Adipose tissue (tissue), 3 donors: ENCODE measurements at places on chromosomes 6 and 20. TPM values are rescaled to one million over a fixed set of nuclear protein-coding genes. Genes with fewer than 3 reads are reported as not detected.

Gene PRIM2
- polyA plus RNA-seq = 4.0 TPM

Gene ULBP3
- 1.3 TPM for polyA plus RNA-seq

Gene COL21A1
- polyA plus RNA-seq = 1.4 TPM

Gene GPR63
- 0.35 TPM for polyA plus RNA-seq

Gene BANF2
- not detected for polyA plus RNA-seq

Gene TFAP2A
- polyA plus RNA-seq = 0.03 TPM

Gene FLRT3
- polyA plus RNA-seq = 0.71 TPM

Gene RAET1G
- polyA plus RNA-seq = 1.2 TPM
